Stimulated activated CD8-positive, alpha-beta memory T cell treated with anti-CD3 and anti-CD28 coated beads, Interleukin-15, amount 100 ng/mL, for 48 hours (primary cell): ENCODE measurements at places on chromosomes 7 and 10.

DNA sequence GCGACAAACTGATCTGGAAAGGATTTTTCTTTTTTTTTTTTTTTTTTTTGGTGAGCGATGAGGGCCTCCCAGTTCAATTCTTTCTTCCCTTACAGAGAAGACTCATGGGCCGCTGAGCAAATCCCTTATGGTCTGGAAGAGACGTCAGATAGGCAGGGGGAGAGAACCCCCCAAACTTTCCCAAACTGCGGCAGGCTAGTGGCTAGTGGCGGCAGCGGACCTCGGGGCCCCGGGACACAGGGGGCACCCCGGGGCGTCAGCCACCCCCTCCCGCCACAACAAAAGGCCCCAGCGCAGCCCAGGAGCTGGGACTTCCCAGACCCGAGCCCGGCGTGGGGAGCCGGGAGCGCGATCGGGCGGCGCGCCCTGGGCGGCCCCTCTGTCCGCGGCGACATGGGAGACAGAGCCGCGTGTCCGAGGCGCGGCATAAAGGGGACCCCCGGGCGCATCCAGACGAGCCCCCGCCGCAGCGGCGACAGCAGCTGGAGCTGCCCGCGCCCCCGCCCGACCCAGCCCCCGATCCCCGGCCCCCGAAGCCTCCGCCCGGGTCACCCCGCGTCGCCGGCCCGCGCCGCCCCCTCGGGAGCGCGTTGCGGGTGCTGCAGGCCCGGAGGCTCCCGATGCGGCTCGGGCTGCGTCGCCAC lies 755 bp downstream of the FAM171A1 start:
- DNase-seq = no peak

- DNase-seq = no peak
Observed at GRCh38 chr7:131610007-131610406, 53.6 kb upstream of the PODXL start.

- no peak for DNase-seq
Observed at GRCh38 chr7:139916717-139917395, 87.8 kb downstream of the TBXAS1 start.

- DNase-seq = no peak
Observed at GRCh38 chr7:128171342-128171918, 69.6 kb upstream of the LEP start.

DNA sequence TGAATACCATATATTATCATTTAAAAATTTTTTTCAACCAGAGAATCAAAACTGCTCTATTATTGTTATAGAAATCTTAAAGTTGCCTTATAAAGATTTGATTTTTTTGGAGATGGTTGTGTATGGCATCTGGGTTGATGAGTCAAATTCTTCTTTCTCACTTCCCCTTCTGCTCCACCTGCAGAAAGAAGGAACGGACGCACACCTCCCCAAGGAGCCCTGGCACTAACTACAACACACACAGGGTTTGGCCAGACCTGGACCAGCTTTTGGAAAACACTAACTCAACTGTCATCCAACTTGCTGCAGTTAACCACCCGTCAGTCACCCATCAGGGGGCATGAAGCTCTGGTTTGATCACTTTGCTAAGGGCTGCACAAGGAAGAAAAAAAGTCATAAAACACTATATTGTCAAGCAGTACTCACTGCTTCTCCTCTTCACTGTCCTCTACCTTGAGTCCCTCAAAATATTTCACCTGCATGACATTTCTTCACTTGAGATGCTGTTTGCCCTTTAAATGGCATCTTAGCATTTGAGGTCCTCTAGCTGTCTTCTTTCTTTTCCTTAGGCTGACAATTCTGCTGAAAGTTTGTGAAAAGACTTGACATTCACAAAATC lies 266.7 kb upstream of the PHF14 start:
- no peak for DNase-seq

DNA sequence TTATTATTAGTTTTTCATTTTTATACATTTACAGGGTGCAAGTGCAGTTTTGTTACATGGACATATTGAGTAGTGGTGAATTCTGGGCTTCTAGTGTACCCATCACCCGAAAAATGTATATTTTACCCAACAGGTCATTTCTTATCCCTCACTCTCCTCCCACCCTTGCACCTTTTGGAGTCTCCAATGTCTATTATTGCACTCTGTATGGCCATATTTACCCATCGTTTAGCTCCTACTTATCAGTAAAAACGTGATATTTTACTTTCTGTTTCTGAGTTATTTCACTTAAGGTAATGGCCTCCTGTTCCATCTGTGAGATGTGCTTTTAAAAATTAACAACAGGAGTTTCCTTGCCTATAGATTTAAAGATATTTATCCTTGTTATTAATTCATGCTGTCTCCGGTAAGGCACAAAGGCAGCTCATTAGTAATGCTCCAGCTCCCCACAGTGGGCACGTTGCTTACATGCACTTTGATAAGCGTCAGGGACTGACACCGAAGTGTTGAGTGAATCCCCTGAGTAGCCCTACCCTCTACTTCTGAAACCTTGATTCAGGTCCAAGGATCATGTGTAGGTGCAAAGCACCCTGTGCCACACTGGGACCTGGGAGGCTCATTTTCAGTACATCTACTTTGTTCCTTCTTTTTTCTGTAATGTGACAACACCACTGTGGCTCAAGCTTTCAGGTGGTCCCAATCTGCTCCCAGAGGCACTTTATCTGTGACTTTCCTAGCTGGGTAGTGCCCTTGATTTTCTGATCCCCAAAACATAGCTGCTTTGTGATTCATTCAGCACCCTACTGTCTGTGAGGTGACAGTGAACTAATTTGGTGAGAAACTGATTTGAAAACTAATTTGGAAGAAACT lies 27.3 kb downstream of the HYAL4 start:
- no peak for DNase-seq

DNA sequence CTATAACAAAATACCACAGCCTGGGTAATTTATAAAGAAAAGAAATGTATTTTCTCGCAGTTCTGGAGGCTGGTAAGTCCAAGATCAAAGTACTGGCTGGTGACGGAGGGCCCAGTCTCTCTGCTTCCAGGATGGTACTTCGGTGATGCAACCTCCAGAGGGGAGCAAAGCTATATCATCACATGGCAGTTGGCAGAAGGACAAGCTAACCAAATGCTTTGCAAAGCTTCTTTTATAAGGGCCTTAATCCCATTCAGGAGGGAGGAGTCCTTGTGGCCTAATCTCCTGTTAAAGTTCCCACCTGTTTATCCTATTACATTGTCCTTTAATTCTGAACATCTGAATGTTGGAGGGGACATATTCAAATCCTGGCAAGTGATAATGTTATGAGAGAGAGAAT lies 134.1 kb upstream of the SP4 start:
- no peak for DNase-seq

GRCh38 chr7:67470256-67470751 lies 473.7 kb downstream of the TYW1 start:
- DNase-seq = no peak

DNA sequence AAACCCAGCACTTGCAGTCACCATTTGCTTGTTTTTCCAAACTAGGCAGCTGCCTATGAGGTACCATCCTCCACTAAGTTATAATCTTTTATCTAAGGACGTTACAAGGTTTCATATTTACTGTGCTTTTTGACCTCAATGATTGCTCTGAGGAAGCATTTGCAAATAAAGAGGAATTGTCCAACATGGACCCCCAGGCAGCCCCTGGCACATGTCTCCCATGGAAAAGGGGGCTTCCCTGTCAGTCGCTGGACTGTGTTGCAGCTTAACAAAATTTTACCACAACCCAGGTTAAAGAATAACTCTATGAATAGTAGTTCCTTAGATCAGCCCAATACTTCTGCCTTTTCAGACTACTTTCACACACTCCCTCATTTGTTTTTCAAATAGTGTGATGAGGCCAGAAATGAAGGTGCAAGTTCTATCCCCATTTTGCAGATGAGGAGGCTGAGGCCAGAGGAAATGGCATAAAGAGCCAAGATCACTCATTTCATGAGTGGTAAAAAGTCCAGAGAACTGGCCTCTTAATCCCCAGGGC lies 52.8 kb upstream of the ZPBP start:
- DNase-seq = no peak

DNA sequence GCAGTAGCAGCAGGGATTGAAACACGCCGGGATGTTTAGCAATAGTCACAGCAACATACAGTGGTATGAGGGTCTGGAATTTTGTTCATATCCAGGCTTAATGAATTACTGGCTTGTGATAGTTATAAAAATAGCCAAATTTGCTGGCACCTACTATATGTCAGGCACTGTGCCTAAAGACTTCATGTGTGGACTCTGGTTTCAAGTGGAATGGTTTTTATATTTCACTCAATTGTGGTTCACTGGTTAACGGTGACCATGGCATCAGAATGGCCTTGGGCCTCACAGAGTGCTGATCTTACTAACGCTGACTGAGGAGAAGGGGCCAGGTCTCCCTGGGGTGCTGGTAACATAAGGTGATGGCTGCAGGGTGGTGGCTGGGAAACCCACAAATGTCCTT lies 55.7 kb downstream of the CELF2 start:
- no peak for DNase-seq

- no peak for DNase-seq
Observed at GRCh38 chr7:130491841-130492522, at the start of gene MEST. Gene MEST (plus strand): TSS chr7:130492085. CDS start chr7:130492314, 229 bp downstream.

DNA sequence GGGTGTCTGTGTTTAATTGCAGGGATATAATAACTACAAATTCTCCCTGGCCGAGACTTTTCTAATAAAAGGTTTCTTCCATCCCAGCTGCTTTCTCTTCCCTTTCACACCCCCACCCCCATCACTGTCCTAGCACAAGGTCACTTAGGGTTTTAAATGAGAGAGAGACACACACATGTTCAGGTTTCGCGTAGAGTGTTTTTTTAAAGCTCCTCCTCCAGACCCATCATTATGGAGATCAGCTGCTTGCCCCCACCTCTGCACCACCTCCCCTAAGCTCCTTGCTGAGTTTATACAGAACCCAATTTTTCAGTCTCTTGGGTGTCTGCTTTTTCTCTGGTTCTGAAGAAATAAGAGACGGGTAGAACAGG lies 18.6 kb downstream of the LRMDA start:
- DNase-seq = no peak

DNA sequence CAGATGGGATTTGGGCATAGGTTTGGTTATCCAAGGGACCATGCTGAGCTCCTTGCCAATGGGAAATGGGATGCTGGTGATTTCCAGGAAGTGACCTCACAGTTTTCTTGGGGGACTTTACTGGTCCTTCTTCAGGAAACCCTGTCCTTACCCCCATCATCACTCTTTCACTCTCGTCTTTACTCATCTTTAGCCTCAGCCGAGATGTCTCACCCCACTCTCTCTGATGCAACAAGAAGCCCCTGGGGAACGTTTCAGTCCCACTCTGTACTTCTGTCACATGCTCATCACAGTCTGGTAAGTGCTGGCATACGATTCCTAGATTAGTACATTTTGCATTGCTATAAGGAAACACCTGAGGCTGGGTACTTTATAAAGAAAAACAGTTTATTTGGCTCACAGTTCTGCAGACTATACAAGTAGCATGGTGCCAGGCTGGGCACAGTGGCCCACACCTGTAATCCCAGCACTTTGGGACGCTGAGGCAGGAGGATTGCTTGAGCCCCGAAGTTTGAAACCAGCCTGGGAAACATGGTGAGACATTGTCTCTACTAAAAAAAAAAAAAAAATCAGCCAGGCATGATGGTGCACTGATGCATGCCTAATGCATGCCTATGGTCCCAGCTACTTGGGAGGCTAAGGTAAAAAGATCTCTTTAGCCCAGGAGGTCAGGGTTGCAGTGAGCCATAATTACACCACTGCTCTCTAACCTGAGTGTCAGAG lies 63.5 kb upstream of the VKORC1L1 start:
- no peak for DNase-seq

DNA sequence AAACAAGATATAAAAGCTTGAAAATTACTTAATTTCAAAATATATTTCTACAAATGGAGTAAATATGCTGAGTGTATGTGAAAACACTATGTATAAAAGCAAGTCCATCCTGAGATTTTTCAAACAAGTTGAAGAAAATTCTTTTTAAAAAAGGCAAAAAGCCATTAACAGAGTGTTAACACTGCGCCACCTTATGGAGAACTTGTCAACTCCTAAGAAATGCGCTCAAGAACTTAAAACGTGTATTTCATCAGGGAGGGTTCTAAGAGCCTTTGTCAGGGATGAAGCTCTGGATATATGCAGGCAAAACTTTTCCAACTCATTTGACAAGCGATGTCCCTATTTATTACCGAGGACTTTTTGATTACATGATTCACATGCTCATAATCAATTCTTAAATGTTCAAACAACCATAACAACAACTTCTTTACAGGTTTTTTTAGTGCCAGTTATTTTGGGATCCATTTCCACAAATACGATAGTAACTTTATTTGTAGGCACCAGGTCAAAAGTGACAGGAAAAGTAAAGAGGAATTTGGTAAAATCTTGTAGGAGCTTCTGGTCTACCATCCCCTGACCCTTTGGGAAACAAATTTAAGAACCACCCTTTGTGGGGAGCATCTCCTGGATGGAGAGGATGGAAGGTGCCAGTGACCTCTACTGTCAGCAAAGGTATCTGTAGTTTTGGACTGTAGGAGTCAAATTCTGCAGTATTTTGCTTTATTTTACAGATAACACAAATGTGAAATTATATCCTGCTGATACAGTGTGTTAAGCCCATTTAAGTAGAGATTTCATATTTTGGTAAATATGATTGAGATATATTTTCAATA lies 23.2 kb downstream of the CALCR start:
- no peak for DNase-seq

DNA sequence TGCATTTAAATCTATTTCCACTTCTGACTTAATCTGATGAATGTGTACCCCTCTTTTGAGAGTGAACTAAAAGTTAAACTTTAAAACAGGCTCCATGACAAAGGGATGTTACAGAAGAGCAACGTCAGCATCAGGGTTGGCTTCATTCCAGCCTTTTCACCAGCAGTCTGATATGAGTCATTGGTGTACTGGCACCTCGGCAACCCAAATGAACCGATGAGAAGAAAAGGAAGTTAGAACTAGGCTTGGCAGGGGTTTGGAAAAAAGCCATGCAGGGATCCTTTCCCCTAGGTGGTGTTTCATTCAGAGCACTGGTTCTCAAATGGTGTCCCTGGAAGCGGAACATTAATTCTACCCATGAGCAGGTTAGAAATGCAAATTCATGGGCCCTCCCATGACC lies 53.6 kb downstream of the SEC61G start:
- no peak for DNase-seq

DNA sequence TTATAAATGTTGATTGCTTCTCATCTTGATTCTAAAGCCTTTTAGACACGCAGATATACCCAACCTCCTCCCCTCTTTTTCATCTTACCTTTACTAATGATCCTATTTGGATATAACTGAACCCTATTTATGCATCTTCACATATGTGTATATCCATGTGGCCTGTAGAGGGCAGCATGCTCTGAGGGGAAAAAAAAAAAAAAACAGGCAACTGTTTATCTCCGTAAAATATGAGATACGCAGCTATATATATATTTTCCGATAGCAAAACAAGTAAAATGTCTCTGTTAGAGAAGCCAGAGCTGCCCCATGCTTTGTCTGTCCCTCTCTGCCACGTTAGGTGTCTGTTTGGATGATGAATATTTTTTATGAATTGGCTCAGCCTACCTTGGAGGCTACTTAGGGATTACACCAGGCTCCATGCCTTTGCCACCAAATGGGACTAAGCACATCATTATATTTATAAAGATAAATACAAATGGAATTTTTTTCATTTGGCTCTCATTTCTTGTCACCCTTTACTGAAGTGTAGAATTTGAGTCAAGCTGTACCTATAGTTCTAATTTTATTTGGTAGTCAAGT lies 174.8 kb upstream of the FZD1 start:
- DNase-seq = no peak
